ENCODE measurements at places on chromosomes 6 and 20.

DNA sequence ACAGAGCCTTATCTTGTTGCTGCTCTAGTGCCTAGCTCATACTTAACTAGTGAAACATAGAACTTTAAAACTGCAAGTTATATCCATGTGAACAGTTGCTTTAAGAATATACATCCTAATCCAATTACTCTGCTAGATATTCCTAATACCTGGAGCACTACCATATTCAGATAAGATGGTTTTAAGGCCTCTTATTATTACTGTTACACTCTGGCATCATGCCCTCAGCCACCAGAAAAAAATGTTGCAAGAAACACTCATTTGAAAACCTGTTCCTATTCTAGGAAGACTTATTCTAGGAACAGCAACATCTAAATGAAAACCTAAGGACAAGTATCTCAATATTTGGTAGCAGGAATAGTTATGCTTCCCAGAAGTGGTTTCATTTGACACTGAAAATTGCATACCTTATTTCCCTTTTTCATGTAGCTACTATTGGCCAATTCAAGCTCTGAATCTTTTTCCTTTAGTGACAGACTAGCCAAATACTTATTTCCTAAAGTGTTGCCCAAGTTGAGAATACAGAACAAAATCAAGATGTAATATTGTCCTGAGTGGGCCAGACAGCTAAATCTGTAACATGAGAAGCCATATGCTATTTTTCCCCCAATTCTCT lies 4.8 kb upstream of the MTFR2 start:
- DNase-seq = no peak

DNA sequence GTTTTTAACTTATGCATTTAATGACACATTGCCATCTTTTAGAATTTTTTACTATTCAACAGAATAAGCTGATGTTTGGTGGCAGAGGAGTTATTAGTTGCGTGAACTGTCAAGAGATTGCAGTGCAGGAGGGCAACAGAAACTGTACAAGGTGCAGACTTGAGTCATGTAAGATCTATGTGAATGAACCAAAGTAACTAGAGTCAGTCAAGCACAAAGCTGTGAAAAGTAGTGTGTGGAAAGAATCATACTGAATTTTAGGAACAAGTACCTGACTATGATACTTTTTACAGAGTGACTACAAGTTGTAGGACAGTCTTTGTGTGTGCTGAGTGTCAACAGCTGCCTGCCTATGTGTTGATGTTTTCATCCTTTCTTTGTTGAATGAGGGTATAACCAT lies 2.7 kb upstream of the C6orf163 start:
- DNase-seq = no peak

DNA sequence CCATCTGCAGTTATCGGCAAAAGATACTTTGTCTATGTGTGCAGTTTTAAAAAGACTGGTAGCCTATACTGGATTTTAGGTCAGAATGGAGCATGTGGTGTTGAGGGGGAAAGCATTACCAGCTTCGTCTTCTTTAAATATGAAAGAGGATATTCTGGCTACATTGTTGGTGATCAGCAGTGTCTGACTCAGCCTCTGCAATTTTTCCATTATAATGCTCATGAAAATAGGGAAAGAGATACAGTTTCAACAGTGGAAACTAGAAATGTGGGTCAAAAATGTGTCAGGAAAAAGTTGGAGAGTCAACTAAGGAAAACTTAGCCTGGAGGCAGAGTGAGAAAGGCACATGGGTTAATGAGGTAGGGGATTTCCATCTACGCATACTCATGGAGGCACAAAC lies 45.2 kb downstream of the HDGFL1 start:
- no peak for DNase-seq

DNA sequence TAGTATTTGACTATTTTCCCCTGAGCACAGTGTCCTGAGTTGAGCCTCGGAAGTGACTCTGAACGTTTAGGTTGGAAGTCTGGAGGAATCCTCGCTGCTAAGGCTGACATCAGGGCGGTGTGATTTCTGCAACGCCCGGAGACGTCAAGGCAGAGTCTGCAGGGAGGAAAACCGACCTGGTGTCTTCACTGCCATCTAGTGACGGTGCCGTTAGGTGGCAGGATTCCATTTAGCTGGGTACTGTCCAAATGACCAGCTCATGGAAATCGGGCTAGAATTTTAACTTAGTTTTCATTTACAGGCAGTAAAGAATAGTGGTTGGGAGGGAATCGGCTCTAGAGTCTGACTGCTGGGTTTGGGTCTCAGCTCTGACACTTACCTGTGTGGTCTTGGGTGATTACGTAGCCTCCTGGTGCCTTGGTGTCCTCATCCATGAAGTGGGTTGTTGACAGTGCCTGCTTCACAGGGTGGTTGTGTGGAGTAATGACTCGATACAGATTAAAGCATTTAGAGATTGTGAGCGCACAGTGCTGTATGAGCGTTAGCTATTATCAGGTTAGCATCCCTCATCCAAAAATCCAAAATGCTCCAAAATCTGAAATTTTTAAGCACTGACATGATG lies 35.0 kb downstream of the FOXF2 start:
- DNase-seq = no peak

DNA sequence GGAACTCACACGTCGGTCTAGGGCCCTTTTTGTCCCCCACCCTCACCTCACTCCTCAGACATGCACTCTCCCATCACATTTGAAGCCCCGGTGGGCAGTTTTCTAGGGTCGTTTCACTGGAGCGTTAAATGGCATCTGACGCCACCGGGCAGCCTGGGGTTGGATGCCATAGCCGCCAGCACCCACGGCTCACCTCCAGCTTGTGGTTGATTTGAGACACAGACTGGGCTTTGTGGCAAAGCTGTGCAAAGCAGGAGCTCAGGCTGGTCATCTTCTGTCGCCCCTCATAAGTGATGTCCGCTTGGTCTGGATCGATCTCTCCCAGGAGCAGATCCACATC lies 530 bp downstream of the GOPC start:
- DNase-seq = no peak

DNA sequence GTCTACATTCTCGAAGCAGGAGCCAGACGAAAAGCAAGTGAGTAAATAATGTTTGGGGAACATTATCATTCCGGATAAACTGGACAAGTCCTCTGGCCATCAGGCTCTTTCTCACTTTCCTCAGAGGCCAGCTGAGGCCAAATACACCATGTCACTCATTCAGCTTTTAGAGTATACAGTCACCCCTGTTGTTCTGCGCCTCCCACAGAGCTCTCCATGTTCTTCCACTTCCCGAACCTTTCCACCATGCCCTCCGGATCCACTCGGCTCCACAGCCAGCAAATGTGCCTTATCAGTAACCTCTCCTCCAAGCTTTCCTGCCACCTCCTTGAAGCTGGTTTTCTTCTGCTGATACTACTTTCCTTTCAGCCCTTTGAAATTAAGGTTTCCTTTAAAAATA lies 31.7 kb downstream of the LATS1 start:
- no peak for DNase-seq

GRCh38 chr20:10119336-10119735 lies 84.5 kb downstream of the ANKEF1 start:
- DNase-seq = no peak

- DNase-seq = no peak
Observed at GRCh38 chr20:40606237-40606636, 82.8 kb downstream of the MAFB start.

- no peak for DNase-seq
Observed at GRCh38 chr6:143592335-143592734, 80.8 kb upstream of the FUCA2 start.

DNA sequence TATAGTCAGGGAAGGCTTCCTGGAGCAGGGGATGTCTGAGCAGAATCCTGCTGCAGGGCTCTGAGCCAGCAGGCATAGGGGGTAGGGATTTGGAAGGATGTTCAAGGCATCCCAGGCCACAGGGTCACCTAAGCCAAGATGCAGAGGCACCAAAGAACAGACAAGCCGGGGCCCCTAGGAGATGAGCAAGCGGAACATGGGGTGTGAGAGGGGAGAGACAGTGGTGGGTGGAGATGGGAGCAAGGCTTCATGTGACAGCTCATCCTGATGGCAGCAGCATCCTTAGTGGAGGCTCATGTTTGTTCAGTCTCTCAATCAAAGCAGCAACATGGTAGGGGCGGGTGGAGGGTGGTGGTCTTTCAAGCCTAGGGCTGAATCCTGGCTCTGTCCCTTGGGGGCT lies 29.8 kb upstream of the TCP11 start:
- no peak for DNase-seq

GRCh38 chr6:130602151-130602770 lies 224.9 kb upstream of the SMLR1 start:
- no peak for DNase-seq

DNA sequence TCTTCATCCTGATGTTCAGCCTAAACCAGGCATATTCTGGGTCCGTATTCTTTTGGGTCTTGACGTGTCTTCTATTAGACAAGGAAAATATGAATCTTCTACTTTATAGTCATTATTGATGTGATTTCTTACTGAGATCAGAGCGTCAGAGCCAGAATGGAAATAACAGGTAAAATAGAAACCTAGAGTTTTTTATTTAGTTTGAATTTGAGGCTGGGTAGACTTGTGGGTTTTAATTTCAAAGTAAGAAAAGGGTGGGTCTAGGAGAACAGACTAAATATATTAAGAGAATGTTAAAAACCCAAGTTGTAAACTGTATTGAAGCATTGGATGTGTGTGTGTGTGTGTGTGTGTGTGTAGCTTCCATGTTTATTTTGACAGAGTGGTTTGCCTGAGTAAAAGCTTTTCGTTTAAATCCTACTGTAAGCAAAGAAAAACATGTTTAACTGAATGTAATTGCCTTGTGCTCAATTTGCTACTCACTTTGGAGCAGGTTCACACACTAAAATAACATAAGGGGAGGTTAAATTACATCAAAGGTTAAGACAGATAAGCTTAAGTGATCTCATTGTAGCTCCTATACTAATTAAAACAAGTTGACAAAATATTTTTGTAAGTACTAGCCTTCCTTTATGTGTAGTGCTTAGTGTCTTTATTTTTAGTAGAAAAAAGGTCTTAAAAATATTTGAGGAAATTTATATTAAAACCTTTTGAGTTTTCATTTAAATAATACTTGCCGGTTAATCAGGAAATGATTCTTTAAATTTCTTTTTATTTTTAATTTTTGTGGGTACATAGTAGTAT lies 17.4 kb downstream of the HECA start:
- no peak for DNase-seq

DNA sequence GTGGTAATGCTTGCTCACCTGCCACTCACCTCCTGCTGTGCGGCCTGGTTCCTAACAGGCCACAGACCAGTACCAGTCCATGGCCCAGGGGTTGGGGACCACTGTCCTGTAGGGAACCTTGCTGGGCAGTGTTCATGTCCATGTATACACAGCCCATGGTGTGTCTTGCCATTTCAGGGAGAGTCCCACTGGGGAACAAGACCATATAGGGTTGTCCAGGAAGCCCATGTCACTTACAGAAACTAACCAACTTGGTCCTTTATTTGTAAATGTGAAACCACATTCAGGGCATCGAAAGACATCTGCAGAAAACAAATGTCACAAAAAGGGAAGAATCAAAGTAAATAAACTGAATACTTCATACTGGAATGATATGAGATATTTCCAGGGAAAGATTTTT lies 179.1 kb downstream of the NFATC2 start:
- no peak for DNase-seq

DNA sequence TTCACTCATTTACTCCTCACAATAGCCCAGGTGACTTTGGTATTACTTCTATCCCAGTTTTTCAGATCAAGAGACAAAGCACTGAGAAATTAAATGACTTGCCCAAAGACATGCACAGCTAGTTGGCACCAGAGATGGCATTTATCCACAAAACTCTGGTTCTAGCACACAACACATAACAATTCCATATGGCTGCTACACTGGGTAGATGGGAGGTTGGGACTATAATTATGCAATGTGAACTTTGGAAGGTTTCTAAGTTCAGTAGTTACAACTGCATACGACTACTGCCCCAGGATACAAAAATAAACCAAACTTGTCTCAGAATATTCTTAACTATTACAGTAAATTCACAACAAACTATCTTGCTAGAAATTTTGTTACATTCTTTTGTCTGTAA lies 54.2 kb upstream of the MLIP start:
- DNase-seq = no peak

DNA sequence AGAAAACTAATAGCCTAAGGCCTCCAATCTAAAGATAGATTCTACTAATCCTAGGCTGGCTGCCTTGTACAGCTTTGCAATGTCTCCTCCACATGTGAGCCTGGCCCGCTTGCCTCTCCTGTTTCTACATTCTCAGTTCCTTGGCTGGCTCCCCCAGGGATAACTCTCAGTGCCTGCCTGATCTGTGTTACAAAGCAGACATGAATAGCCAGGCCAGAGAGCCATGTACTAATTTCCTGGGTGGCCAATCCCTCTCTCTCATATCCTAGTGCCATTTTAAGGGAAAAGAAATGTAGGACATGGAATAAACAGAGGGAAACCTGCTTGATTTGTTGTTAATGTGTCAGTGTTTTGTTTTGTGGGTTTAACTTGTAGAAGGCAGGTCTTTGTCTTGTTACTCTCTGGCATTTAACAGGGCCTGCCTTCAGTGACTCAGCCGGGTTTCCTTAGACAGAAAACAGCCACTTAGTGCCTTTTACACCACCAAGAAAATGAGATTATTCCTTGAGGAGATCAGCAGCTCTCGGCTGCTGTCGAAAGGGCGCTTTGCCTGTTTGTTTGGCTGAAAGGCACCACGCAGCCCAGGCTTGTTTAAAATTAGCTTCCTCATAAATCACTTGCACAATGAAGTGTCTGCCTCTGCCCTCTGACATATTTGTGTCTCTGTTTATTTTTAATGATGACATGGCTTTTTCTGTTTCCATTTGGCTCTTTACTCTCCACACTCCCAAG lies 702.7 kb downstream of the MAFB start:
- DNase-seq = no peak

DNA sequence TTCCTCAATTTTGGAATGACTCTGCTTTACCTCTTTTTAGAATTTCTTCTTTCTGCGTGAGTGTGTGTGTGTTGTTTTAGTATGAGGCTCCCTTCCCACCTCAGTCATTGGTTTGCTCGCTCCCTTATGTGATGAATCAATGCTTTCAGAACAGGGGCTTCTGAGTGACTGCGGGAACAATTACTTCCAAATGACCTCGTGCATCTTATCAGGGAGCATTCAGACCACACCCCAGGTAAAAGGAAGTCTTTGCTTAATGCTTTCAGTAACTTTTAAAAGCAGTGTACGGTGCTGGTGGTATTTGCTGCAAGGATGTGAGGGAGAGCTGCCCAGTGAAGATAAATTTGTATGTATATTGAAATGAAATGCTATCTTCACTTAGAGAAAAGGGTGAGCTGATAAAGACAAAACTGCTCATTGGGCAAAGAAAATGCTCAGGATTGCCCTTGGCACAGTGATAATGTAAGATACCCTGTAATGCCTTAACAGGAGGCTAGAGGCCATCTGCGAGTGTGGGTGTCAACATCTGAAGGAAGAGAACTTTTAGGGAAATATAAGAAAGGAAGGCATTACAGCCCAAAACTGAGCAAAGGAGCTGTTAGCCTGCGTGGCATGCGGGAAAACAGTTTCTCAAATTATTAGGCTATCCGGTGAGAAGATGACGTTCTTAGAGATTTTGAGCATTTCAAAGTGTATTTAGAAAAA lies at the start of gene MLIP:
MLIP (plus strand) TSS at position 103 of the 705 bp plus-strand sequence; CDS start at position 140, 37 bp downstream.
- DNase-seq = no peak

- DNase-seq = no peak
Observed at GRCh38 chr6:146359131-146359530, 184.5 kb upstream of the RAB32 start.

GRCh38 chr6:15441981-15442380 lies 196.1 kb downstream of the JARID2 start:
- no peak for DNase-seq
